Activated CD4-positive, CD25-positive, alpha-beta regulatory T cell treated with anti-CD3 and anti-CD28 coated beads, Interleukin-2, amount 50 U/mL, for 16 hours (primary cell): ENCODE measurements at places on chromosomes 12 and 14.

DNA sequence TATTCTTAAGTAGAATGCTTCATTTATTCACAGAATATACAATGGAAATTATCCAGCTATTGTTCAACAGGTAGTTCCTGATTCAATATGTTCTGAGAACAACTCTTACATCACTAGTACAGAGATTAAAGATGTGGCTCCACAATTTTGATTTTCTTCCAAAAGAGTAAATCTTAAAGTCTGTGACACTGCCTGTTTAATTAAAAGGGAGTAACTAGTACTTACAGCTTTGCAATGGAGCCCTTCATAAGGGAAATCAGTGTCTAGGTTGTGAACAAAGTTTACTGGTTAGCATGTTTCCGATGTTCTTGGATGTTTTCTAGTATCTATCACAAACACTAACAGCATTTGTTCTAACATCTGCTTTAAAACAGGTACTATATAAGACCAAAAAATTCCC lies 30.8 kb downstream of the MIA2 start:
- no peak for DNase-seq

- no peak for DNase-seq
Observed at GRCh38 chr12:45259675-45260074, 43.8 kb downstream of the ANO6 start.

- no peak for DNase-seq
Observed at GRCh38 chr12:31272607-31273225, 53.2 kb downstream of the SINHCAF start.

DNA sequence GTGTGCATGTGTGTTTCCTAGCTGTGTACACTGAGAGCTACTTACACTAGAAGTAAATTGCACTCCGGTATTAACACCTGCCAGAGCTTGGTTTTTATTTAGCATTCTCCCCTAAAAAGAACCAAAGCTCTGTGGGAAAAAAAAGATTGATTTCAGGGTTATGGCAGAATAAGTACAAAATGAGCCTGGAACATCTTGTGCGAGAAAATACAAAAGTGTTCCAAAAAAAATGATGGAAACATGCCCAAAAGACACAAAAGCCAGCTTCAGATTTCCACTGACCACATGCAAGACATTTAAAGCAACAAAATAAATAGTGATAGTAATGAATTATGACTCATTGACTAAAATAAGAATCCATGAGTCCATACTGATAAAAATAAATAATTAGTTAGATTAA lies 188.3 kb downstream of the GXYLT1 start:
- no peak for DNase-seq

DNA sequence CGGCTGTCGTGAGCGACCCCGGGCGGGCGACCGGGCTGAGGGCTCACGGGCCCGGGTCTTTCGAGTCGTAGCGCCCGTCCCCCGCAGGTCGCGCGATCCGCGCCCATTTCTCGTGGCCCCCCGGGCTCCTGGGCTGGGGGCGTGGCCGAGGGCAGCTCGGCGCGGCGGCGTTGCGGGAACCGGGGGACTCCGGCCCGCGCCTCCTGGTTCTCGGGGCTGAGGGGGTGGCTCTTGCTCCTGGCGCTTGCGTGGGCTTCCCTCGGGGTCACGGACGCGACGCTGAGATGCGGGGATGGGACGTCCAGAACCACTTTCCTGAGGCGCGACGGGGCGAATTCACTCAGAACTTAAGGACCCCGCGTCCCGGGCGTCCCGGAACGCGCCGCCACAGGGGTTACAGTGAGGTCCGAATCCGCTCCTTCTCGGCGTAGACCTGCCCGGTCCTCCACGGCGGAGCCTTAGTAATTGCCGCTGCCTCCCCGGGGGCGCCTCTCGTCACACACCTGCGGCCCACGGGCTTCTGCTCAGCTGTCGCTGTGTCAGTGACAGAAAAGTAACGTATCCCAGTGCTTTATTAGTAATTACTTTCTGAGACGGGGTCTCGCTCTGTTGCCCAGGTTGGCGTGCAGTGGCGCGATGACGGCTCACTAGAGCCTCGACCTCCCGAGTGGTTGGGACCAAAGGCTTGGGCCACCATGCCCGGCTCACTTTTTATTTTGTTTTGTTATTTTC lies 606 bp downstream of the EP400 start:
- DNase-seq, result no peak

GRCh38 chr12:92059960-92060359 lies 85.7 kb downstream of the BTG1 start:
- DNase-seq, result no peak

- DNase-seq, result no peak
Observed at GRCh38 chr12:48810903-48811431, 7.3 kb upstream of the CACNB3 start.

GRCh38 chr12:2803635-2804392 lies 8.7 kb upstream of the ITFG2 start:
- DNase-seq, result no peak

- no peak for DNase-seq
Observed at GRCh38 chr12:56080556-56081138, 682 bp downstream of the ERBB3 start.

- no peak for DNase-seq
Observed at GRCh38 chr14:57362361-57362760, 28.0 kb upstream of the NAA30 start.

GRCh38 chr14:54627540-54628363 lies 60.8 kb downstream of the SAMD4A start:
- DNase-seq, result no peak

DNA sequence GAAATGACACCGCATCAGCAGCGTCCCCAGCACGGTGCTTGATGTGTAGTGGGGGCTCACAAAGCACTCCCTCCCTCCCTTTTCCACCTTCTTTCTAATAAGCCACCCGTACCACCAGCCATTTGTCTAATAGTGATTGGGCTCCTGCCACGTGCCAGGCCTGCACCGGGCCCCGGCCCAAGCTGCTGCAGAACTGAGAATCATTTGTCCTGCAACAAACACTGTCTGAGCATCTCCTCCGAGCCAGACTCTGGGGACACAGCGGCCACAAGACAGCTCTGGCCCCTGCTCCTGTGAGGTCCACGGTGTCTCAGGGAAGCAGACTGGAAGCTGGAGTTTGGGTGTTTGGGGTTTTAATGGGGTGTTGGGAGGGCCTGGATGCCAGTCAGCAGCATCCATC lies 43.9 kb downstream of the MVK start:
- DNase-seq, result no peak

DNA sequence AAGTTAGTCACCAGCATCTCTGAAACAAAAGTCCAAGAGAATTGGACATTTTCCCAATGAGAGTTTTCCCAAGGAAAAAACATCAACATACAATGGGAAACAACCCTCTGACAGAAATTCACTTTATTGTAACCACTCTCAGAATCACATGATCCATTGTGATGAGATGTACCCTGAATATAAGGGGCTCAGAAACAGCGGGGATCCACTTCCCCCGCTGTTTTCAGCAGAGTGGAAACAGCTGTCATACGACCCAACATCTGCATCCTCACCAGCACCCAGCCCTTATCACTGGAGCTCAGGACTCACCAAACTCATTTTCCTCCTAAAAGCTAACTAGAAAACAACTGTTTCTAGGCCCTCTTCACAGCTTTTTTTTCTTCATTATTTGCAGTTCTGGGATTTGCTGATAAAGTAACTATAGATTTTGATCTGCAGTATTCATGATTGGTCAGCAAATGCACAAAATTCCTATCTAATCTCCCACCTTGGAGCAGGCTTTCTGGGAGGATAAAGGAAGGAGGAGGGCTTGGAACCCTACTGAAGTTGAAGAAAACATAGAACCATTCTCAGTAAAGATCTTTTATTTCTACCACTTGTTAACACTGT lies 31.3 kb downstream of the CORO1C start:
- DNase-seq, result no peak

DNA sequence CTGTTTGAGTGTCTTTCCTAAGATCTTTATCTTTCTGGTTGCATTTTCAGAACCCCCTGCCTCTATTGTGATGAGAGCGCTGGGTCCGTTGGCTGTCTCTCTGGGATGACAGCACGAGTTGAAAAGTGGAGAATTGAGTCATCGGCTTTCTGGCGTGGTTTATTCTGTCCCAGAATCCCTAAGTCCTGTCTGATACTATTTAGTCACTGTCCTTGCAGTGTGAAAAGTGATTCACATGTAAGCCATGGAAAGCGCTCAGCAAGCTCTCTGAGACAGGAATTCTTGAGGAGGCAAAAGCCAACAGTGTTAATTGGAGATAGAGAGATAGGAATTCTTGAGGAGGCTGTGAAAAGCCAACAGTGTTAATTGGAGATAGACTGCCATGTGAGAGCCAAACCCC lies 121.7 kb downstream of the CHST11 start:
- no peak for DNase-seq

DNA sequence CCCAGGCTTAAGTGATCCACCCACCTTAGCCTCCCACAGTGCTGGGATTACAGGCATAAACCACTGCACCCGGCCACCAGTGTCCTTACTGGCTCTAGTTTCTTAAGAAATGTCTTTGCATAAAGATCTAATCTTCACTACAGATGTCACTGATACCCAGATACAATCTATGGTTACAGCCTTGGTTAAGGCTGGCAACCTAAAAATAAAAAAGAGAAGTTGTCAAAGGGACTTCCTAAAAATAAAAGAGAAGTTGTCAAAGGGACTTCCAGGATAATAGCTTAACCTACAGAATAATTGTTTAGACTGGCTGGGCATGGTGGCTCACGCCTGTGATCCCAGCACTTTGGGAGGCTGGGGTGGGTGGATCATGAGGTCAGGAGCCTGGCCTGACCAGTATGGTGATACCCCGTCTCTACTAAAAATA lies 27.6 kb downstream of the ETFBKMT start:
- no peak for DNase-seq

GRCh38 chr14:31827325-31827724 lies 249.8 kb upstream of the ARHGAP5 start:
- DNase-seq, result no peak

GRCh38 chr12:106753526-106753925 lies 21.0 kb upstream of the RIC8B start:
- no peak for DNase-seq

GRCh38 chr12:52495389-52495788 lies 2.3 kb upstream of the KRT6A start:
- DNase-seq, result no peak

- DNase-seq, result no peak
Observed at GRCh38 chr12:131552492-131552863, 158.4 kb upstream of the SFSWAP start.

DNA sequence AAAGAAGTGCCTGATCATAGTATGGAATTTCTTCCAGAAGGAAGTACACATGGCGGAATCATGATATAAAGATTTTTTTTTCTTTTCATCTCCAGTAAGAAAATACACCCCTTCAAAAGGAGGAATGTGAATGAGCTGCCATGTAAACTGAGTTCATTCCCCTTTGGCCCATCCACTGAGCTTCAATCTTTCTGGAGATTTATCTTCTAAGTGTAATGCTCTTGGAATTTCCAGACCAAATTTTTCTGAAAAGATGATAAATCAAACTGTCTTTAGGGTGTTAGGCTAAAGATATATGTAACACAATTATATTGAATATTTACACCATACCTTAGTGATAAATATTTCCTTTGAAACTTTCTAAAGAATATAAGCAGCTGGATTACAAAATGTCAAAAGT lies 5.2 kb downstream of the DCN start:
- no peak for DNase-seq

DNA sequence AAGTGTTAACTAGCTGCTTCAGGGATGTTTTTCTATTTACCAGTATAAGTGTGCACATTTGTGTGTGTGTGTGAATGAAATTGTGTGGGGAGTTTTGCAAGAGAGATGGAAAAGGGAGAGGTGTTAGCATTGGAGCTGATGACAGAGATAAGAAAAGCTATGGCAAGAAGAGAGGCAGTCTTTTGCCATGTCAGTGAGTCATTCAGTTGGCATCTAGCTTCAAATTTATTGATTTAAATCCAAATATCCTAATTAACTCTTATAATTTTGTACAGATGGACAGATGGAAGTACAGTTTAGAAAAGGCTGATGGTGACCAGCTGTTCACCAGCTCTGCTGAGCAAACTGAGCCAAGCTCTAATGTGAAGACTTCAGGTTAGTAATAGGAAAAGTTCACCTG lies 3.3 kb upstream of the BHLHE41 start:
- DNase-seq, result no peak

DNA sequence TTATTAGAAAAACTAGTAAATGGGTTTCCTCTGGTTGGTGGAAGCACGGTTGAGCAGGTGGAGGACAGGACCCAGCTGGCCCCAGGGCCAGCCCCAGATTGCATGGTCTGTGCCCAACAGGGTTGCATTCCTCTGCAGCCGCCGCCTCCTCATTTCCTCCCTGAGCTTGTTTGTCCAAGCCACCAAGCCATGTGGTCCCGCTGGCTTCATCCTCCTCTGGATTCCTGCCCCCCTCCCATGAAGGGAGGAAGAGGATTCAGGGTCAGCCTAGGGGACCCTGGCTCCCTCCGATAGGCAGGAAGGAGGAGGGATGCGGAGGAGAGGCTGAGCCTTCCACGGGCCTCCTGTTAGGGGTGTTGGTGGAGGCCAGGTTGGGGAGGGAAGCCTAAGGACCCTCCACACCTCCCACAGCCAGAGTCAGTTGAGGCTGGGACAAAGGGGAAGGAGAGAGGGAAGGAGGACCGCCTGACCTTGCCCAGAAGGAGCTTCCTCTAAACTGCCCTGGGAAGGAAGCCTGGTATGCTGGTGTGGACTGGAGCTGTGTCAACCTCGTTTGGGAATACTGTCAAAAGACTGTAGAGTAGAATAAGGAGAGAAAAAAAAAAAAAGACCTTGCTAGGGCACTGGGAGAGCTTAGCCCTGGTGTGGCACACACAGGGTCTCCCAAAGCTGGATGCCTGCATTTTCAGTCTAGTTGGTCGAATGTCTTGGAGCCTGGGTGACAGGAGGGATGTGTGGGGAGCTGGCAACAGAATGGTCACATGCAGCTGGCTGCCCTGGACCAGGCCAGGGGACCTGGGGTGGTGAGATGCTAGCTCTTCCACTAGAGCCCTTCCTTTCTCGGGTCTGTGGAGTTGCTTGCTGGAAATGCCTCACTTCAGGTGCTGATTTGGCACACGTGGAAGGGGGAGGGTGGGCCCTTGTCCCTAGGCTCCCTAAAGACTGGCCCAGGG lies 42.4 kb downstream of the PLEKHG3 start:
- DNase-seq, result no peak

GRCh38 chr14:104152686-104153393 lies 14.5 kb downstream of the KIF26A start:
- DNase-seq, result no peak

DNA sequence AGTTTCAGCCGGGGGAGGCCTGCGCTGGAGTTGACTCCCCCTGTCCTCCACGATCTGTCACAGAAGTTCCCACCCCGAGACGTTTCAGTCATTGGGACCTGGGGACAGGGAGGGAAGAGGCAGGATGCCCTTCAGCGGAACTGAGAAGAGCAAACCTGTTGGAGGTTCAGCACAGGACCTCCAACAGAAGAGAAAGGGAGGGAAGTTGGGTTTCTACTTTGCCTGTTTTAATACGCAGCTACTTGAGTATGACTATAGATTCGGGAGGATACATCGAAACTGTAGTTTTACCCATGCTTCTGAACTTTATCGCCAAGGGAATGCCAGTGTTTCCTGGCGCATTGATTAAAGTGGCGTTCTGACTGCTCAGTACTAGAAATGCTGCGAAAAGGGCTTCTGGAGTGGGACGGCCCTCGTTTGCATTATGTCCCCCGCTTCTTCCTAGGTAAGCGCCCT lies 2.3 kb upstream of the DUSP6 start:
- no peak for DNase-seq

GRCh38 chr14:68675233-68675577 lies 117.7 kb downstream of the ZFP36L1 start:
- DNase-seq, result no peak
